ENCODE measurements at places on chromosomes 5 and 9.
A peak's percentile ranks its signal among the peaks of the same experiment; 100 is the strongest.

DNA sequence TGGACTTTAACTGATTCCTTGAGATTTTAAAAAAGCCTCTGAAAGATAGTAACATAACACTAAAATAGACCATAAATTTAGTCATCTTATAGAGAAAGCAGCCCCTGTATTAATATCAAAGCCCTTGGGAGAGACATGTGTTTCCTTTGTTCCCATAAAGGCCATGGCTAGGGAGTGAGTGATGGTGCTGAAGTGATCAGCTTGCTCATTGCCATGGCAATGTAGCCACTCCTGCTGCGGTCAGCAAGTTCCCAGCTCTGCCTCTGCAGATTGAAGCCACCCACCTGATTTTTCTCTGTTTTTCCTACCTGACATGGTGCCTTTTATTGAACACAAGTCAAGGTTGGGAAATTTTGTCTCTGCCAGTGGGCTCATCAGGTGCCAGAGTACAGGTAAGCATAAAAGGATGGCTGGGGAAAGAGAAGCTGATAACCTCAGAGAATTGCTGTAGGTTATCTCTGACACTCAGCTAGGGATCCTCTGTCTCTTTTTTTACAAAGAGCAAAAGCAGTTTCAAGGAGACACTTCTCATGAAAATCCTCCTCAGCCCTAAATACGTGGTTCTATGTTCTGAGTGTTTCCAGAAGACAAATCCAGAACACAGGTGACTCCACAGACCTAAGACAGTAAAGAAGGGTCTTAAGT is 296.3 kb upstream of the NMUR2 start:
- DNase-seq: no peak

- DNase-seq: no peak
These were observed 11.6 kb upstream of the NTNG2 start for GRCh38 chr9:132150256-132150655.

DNA sequence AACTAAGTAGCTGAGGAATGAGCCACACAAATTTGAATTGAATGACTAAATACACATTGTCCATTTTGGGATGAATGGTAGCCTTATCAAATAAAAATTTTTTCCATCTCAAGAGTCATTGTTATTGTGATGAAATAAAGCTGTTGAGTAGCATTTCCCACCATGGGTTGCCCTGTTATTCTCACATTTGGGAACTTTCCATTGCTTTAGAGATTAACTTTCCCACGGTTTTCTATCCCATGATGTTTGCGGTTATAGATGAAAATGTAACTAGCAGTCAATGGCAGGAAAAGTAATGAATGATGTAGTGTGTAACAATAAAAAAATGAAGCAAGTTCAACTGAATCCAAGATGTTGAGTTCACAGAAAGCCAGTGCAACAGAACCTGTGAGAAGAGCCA is 59.9 kb upstream of the PLPP1 start:
- DNase-seq: no peak

GRCh38 chr5:71701407-71701806 is 17.7 kb upstream of the CARTPT start:
- DNase-seq: no peak

GRCh38 chr5:88364991-88365390 is 96.3 kb upstream of the TMEM161B start:
- no peak for DNase-seq

DNA sequence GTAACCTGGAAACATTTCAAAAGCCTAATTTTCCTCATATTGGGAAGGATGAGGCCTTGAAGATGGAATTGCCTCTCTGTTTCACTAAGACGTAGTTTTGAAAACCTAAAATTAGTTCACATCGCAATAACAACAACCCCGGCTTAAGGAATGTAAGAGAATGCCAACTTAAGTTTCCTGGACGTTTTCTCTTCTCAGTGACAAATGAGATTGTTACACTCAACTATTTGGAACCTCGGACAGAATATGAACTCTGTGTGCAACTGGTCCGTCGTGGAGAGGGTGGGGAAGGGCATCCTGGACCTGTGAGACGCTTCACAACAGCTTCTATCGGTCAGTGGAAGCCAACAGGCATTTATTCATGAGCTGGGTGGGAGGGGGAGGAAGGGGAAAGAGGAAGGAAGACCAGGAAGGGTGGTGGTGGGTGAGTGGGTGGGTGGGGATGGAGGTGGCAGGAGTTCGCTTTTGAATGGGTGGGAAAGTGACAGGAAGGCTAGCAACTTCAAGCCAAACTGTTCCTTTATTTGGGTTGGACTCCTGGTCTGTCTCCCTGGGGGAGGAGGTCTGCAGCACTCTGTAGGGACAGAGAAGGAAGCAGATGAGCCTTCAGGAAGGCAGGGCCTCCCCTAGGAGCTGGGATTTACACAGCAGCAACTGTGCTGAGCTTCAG is 83.4 kb downstream of the TEK start:
- no peak for DNase-seq

GRCh38 chr5:176541338-176542134 is 4.3 kb upstream of the RNF44 start:
- DNase-seq: peak; percentile 83

- peak; percentile 24 for DNase-seq
These were observed 49.5 kb downstream of the NR3C1 start for GRCh38 chr5:143354025-143354424.

DNA sequence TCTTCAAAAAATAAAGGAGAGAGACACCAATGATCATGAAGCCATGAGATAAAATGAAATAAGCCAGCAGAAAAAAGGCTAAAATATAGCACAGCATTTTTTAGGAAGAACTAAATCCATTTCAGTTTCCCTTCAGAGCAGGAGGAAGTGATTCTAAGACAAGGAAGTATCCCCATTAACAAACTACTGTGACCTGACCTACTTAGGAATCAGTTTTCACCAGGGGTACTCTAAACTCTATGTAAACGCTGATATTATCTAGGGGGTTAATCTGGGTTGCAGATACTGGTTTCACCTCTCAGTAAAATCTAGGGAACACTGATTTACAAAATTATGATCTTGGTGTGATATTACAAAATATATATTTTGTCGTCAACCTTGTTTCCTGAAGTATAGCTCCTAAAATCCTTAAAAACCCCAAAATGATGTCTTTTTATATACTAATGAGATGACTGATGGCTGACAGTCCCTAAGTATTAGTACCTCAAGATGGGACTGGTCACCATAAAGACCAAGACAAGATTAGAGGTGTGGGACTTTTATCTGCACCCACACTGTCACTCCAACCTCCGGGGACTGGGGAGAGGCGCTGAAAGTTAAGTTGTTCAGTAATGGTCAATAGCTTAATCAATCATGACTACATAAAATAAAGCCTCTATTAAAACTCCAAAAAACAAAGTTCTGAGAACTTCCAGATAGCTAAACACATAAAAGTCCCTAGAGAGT is 2.9 kb upstream of the FNBP1 start:
- no peak for DNase-seq

- no peak for DNase-seq
These were observed 419.5 kb upstream of the CTNND2 start for GRCh38 chr5:12323637-12324229.

DNA sequence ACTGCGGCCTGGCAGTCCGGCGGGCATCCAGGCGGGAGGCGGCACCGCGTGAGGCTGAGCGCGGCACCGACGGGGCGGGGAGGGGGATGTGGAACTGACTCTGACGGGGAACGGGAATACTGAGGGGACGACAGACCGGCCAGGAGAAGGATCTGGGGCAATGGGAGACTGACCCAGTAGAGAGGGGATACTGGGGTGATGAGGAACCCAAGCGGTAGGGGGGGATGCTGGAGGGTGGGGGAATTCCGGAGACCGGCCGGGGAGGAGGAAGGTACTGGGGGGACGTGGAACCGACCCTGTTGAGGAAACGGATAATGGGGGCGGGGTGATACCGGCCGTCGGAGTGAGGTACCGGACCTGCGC is 423 bp downstream of the IPPK start:
- no peak for DNase-seq

DNA sequence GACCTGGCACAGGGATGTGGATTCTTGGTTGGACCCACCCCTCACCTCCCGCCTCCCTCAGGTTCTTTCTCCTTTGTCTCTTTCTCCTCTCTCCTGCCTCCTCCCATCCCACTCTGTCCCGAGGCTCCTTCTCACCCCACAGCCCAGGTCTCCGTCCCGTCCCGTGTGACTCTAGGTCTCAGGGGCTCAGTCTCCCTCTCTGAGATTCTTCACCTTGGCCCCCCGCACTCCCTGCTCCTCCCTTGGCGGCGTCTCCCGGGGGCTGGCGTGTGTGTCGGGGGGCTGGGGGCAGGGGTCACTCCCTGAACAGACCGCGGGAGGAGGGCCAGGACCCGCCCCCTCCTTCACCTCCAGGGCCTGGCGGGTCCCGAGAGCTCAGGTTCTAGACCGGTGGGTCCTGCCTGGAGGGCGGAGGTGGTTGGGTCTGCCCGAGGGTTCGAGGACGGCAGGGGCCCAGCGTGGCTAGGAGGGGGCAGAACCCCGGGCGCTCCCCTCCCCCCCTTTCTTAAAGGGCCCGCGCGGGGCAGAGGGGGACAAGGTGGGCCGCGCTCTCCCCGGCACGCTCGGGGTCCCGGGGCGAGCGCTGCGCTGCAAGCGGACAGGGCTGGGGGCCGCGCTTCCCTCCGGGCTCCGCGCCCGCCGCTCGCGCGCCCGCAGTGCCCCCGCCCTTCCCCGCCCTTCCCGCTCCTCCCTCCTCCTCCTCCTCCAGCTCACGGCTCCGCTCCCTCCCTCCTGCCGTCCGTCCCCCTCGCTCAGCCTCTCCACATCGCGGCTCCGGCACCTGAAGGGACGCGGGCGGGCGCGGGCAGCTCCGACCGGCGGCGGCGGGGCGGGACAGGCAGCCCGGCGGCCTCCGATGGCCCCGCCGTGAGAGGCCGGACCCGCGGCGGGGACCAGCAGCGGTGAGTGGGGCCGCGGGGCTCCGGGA is at the start of gene PSD2:
TSS of gene PSD2 (plus strand) at position 735 of the 928 bp plus-strand sequence. CDS start 13,633 bp downstream, outside the sequence.
- DNase-seq: peak; percentile 8

Measured in CD4-positive, alpha-beta T cell treated with Interleukin-21 for 1 hour (primary cell).